Neural progenitor cell (in vitro differentiated cells): ENCODE measurements at places on chromosomes 6 and 20. TPM values are rescaled to one million over a fixed set of nuclear protein-coding genes. Genes with fewer than 3 reads are reported as not detected.

Gene SPATA25
- total RNA-seq, result 0.43 and 0.54 TPM in 2 replicates

Gene UTRN
- 44.3 and 60.9 TPM in 2 replicates for total RNA-seq

Gene RAET1L
- total RNA-seq, result not detected in 2 replicates

GRCh38 chr6:41711323-41712038 is 23.9 kb downstream of the TFEB start:
- no peaks in the 10 kb centered on the region for H3K27me3 ChIP-seq
- H3K27ac ChIP-seq, result no peak overlapping the region
- H3K4me3 ChIP-seq, result no peak overlapping the region
- H3K4me1 ChIP-seq, result no peaks in the 10 kb centered on the region
- no peaks in the 10 kb centered on the region for H3K36me3 ChIP-seq

GRCh38 chr20:63215101-63216040 is 560 bp downstream of the YTHDF1 start:
- peaks cover 12% of the 10 kb centered on the region for H3K4me1 ChIP-seq
- peak; percentile 54 for DNase-seq
- no peaks in the 10 kb centered on the region for H3K27me3 ChIP-seq

DNA sequence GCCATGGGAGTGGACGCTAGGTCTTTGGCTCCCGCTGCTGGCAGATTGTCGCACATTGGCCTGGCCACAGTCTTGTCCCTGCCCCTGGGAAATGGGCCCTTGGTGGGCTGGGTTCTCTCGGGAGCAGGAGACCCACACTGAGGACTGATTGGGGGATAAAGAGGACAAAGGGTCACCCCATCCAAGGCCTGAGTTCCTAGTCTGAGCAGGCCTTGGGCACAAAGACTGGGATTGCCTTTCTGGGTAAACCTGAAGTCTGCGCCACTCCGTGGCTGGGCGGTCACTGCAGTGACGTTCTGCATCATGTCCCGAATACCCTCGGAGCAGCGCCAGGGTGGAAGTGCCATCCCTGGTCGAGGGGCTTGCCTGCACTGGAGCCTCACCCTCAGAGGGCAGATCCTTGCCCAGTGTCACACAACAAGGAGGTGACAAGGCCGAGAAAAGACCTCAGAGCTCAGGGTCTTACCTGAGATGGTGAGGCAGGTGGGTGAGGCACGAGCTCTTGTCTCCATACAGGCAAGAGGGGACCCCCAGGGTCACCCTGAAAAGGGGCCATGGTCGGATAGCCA is 36.1 kb upstream of the ZBP1 start:
- no peaks in the 10 kb centered on the region for H3K36me3 ChIP-seq
- H3K4me3 ChIP-seq, result no peak overlapping the region
- DNase-seq, result no peak
- no peak overlapping the region for H3K27ac ChIP-seq
- H3K27me3 ChIP-seq, result no peaks in the 10 kb centered on the region

DNA sequence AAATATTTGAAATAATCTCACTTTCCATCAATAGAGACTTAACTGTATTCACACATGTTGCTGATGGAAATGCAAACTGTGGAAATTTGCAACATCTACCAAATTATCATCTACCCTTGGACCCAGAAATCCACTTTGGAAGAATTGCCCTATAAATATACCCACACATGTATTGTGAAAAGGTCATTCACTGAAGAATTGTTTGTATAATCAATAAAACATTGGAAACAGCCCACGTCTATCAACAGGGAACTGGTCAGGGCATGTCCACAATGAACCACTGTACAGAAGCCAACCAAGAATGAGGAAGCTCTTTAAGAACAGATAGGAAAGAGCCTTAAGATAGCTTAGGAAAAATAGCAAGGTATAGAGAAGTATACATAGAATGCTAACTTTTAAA is 36.2 kb downstream of the PXDC1 start:
- H3K4me3 ChIP-seq, result no peak overlapping the region
- H3K27ac ChIP-seq, result no peak overlapping the region
- DNase-seq, result no peak
- no peaks in the 10 kb centered on the region for H3K27me3 ChIP-seq
- H3K36me3 ChIP-seq, result no peaks in the 10 kb centered on the region
- H3K4me1 ChIP-seq, result peaks cover 8% of the 10 kb centered on the region

GRCh38 chr20:516799-517198 is 26.8 kb downstream of the CSNK2A1 start:
- DNase-seq, result no peak
- H3K27me3 ChIP-seq, result no peaks in the 10 kb centered on the region
- H3K27ac ChIP-seq, result peak overlapping the region; percentile 30
- H3K36me3 ChIP-seq, result peaks cover 18% of the 10 kb centered on the region
- no peak overlapping the region for H3K4me3 ChIP-seq

- no peak for DNase-seq
- H3K4me3 ChIP-seq, result no peak overlapping the region
- H3K27me3 ChIP-seq, result no peaks in the 10 kb centered on the region
- no peaks in the 10 kb centered on the region for H3K36me3 ChIP-seq
Observed at GRCh38 chr6:166901626-166902025, 54.7 kb downstream of the RNASET2 start.

- no peaks in the 10 kb centered on the region for H3K36me3 ChIP-seq
- no peaks in the 10 kb centered on the region for H3K27me3 ChIP-seq
- no peak overlapping the region for H3K4me3 ChIP-seq
- no peak for DNase-seq
Observed at GRCh38 chr20:23565503-23566045, 2.7 kb downstream of the CST9L start.

DNA sequence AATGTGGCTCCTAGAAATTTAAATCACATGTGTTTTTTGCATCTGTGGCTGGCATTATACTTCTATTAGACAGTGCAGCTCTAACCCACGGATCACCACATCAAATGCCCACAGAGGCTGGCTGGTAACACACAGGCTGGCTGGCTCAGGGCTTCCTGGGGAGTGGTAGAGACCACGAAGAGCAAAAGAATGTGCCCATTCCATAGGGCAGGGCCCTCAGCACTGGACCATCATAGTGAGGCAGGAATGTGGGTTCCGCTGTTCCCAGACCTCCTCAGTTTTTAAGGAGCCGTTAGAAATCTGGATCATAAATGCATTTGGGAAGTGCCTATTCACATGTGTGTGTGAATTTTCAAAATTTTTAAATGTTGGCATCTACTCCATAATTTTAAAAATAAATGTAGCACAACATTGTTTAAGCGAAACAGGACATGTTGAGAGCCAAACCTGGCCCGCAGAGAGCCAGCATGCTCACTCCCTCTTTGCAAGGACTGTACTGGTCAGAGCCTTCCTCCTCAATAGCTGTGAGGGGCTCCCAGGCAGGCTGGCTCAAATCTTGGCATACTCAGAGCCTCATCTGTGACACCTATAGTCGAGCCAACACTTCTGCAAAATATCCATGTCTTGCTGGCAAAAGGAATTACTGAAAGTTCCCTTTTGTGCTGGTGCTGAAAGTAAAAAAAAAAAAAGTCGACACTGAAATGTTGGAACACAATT is 190.5 kb downstream of the FNDC1 start:
- no peak overlapping the region for H3K27ac ChIP-seq
- no peak overlapping the region for H3K4me3 ChIP-seq
- no peaks in the 10 kb centered on the region for H3K4me1 ChIP-seq
- H3K27me3 ChIP-seq, result no peaks in the 10 kb centered on the region
- H3K36me3 ChIP-seq, result no peaks in the 10 kb centered on the region
